Stimulated activated CD4-positive, alpha-beta T cell treated with anti-CD3 and anti-CD28 coated beads, Interleukin-1b, Interleukin-23, amount 100 ng/mL, for 24 hours (primary cell): ENCODE measurements at places on chromosomes 3 and 15.

GRCh38 chr3:54069961-54070360 is 52.4 kb upstream of the CACNA2D3 start:
- DNase-seq = no peak

GRCh38 chr3:180492047-180492446 is 109.9 kb upstream of the TTC14 start:
- no peak for DNase-seq

DNA sequence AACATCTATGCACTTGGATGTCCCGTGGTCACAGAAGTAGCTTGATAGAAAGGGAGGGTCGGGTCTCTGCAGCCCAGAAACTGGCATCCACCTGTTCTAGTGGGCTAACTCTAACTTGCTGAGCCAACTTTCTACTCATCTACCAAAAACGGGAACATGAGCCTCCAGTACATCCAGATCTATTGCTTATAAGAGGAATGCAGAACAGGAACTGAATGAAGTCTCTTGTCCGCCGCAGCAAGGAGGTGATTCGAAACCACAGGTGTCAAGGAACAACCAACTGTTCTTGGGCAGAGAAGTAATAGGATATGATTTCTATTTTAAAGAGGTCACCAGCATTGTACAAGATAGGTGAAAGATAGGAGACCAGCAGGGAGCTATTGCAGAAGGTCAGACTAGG is 17.9 kb downstream of the TERC start:
- no peak for DNase-seq

GRCh38 chr3:123520656-123521055 is 64.2 kb downstream of the HACD2 start:
- DNase-seq = no peak

GRCh38 chr3:105260385-105260784 is 106.3 kb upstream of the ALCAM start:
- no peak for DNase-seq
